ENCODE measurements at places on chromosomes 13 and 19.

DNA sequence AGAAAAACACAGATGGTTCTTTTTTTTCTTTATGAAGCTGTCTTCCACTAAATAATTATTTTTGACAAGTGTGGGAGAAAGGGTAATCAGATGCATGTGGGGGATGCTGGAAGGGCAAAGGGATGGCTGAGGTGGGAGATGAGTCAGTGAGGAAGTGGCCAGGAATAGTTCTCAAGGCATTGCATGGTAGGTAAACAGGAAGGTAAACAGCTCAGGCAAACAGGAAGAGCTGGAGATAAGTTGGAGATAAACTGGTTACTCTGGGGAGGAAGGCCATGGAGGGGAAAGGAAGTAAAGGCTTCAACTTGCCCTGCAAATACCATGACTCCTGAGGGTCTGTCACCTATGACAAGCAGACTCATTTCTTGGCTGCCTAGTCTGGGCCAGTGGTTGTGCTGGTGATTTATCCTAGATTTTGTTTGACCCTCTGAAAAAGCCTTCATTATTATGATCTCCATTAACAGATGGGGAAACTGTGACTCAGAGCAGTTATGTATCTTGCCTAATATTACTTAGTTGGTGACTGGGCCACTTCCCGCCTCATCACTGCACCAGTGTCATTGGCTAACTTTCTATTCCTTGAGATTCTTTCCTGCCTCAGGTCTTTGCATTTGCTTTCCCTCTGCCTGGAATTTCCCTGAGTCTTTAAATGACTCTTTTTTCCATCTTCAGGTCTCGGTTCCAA, 17.1 kb downstream of the ACTL9 start:
- no peak for DNase-seq

- DNase-seq, result no peak
These were observed 251.6 kb downstream of the KCTD12 start for GRCh38 chr13:76634431-76635191.

DNA sequence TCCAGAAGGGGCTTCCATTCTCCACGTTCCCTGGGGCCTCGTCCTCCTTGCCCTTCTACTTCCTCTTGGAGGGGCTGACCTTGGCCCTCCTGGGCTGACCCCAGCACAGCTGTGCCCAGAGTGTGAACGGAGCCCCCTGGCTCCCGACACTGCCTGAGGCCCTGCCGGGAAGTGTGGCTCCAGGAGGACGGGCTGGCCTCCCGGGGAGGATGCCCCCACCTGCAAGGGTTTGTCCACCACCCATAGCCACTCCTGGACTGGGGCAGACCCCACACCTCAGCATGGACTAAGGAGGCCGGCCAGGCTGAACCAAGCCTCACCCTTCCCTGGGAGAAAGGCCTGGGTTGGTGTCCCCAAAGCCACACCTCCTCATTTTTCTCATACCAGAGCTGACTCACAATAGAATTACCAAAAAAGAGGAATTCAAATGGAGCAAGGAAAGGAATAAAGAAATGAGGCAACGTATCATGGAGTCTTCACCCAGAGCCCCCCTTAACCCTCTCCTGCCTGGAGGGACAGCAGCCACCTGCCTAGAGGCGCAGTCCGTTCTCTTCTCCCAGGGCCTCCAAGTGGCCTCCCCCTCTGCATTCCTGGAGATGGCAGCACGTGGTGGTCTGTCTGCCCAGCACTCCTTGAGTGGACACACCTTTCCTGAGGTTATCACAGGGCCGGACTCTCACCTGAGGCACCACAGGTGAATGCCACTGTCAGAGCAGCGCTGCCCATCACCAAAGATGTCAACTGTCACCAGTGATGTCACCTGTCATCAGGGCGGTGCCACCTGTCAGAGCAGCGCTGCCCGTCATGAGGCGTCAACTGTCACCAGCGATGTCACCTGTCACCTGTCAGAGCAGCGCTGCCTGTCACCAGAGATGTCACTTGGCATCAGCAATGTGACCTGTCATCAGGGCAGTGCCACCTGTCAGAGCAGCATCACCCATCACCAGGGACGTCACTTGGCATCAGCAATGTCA, 3.1 kb upstream of the C13orf46 start:
- DNase-seq, result no peak

- DNase-seq, result no peak
These were observed 198.6 kb downstream of the OXGR1 start for GRCh38 chr13:96795670-96796069.

DNA sequence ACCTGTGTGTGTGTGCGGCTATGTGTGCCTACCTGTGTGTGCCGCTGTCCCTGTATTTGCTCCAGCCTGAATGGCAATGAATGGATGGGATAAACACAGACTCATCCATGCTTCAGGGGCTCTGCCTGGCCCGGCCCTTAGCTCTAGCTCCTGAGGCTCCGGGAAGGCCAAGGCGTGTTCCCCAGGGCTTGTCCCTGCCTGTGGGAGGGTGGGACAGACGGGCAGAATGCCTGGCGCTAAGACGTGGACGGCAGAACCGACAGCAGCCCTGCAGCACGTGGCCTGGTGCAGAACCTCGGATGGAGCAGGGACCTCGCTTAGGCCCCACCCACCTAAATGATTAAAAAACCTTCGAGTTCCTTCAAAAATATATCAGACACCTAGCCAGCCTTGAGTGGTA, 57.8 kb upstream of the C13orf46 start:
- no peak for DNase-seq

Data from amygdala (tissue), 56 donors.